ENCODE measurements at places on chromosomes 2 and 18.

- DNase-seq: no peak
Observed at GRCh38 chr2:201258666-201259615, 1.4 kb upstream of the CASP8 start.

- no peak for DNase-seq
Observed at GRCh38 chr2:234001380-234002160, 48.9 kb upstream of the SPP2 start.

GRCh38 chr2:85840091-85840490 is 48.7 kb downstream of the ST3GAL5 start:
- DNase-seq: no peak

DNA sequence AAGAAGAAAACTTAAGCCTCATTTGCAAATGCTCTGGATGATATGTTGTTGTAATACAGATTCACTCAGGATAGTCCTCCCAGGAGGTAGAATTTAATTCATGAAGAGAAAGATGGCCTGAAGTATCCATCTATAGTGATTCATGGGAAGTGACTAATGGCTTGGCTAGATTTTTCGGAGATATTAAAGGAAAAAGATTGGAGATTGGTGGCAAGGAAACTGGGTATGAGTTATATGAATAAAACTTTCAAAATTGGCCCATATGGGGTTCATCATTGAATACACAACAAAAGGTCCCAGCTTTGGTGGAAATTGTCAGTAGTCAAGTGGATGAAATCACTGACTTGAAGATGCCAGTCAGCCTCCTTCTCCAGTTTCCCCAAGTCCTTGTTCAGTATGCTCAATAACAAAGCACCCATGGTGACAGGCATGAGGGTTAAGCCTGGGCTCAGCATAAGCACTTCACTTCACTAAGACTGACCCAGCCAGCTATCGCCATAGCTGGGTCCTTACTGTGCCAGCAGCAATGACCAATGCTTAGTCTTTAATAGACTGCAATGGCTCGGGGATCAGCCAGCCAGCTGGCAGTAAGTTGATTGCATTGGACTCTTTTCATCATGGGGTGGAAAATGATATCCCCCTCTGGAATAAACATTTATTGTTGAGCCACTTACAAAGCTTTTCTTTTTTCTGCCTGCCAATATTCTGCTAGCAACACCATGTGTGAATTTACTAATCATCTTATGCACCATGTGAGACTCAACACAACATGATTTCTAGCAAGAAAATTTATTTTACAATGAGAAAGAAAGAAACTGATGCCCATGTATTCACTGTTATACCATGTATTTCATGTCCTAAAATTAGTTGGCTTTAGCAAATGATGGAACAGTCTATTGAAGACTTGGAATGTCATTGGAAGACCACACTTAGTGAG is 176.6 kb upstream of the TACR1 start:
- DNase-seq: no peak

GRCh38 chr18:74248595-74248994 is 43.2 kb downstream of the CYB5A start:
- peak; percentile 60 for DNase-seq

- DNase-seq: no peak
Observed at GRCh38 chr2:119512946-119513345, 11.3 kb downstream of the SCTR start.

- DNase-seq: no peak
Observed at GRCh38 chr2:65165558-65165957, 35.7 kb upstream of the RAB1A start.
